ENCODE measurements at places on chromosomes 1 and 21.
A peak's percentile ranks its signal among the peaks of the same experiment; 100 is the strongest.

GRCh38 chr21:41141031-41141457 lies 26.9 kb upstream of the BACE2 start:
- H3K4me1 ChIP-seq: peaks cover 15% of the 10 kb centered on the region
- no peak overlapping the region for H3K27ac ChIP-seq
- no peaks in the 10 kb centered on the region for H3K27me3 ChIP-seq
- H3K4me3 ChIP-seq: no peak overlapping the region
- no peaks in the 10 kb centered on the region for H3K36me3 ChIP-seq

DNA sequence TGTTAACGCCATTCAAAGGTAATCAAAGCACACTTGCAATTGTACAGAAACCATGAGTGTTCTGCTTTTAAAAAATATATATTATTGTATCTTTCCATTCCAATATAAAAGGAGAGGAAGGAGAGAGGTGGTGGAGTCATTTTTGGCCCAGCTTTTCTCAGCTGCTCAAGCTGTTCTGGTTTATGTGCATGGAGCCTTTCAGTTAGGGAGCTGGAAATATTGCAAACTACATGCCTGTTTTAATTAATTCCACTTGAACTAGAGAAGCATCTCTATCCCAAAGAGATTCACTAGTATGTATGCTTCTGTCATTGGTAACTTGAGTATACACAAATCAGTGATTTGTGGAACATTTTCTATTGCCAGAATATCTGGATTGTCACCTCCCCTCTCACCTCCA lies 28.5 kb upstream of the C1orf105 start:
- no peak for DNase-seq
- H3K27me3 ChIP-seq: no peaks in the 10 kb centered on the region
- H3K4me3 ChIP-seq: no peak overlapping the region
- H3K27ac ChIP-seq: peak overlapping the region; percentile 57

DNA sequence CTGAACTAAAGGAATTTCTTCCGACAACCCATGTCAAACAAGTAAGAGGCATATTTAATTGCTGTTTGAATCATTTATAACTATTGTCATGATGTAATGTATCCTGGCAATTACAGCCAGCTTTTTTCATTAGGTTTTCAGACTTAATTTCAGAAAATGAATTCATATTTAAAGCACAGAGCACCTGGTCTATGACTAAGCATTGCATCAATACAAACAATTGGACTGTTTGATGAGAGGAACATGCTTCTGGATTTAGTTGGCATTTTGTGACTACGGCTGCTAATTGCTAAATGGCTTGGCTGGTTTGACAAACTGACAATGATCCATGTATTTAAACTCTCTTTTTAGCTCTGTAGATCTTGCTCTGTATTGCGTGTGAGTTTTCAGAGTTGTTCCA lies 853.4 kb downstream of the NCAM2 start:
- H3K4me1 ChIP-seq: no peaks in the 10 kb centered on the region
- no peaks in the 10 kb centered on the region for H3K36me3 ChIP-seq
- H3K4me3 ChIP-seq: no peak overlapping the region
- no peaks in the 10 kb centered on the region for H3K27me3 ChIP-seq
- no peak overlapping the region for H3K27ac ChIP-seq

GRCh38 chr1:227268943-227269342 lies 49.3 kb downstream of the CDC42BPA start:
- H3K27me3 ChIP-seq: no peaks in the 10 kb centered on the region
- H3K36me3 ChIP-seq: no peaks in the 10 kb centered on the region
- H3K27ac ChIP-seq: no peak overlapping the region

DNA sequence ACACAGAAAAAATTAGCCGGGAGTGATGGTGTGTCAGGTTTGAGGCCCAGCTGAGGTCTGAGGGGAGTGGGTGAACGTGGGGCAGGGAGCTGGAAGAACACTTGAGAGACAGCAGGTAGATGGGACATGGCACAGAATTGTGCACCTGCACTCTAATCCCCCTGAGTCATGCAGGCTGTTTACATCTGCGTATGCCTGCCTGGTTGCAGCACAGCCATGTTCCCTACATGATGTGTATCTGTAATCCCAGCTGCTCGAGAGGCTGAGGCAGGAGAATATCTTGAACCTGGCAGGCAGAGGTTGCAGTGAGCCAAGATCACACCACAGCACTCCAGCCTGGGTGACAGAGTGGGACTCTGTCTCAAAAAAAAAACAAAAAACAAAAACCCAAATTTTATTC lies 44.8 kb downstream of the ATP5PO start:
- no peak overlapping the region for H3K4me3 ChIP-seq
- no peak overlapping the region for H3K27ac ChIP-seq
- DNase-seq: no peak
- H3K27me3 ChIP-seq: no peaks in the 10 kb centered on the region
- H3K36me3 ChIP-seq: peaks cover 23% of the 10 kb centered on the region
- H3K4me1 ChIP-seq: no peaks in the 10 kb centered on the region

GRCh38 chr1:151828921-151829320 lies 2.7 kb downstream of the RORC start:
- H3K4me3 ChIP-seq: no peak overlapping the region
- DNase-seq: no peak
- no peaks in the 10 kb centered on the region for H3K27me3 ChIP-seq
- H3K36me3 ChIP-seq: no peaks in the 10 kb centered on the region

- H3K4me1 ChIP-seq: peaks cover 48% of the 10 kb centered on the region
- no peak overlapping the region for H3K4me3 ChIP-seq
- H3K27me3 ChIP-seq: no peaks in the 10 kb centered on the region
- peaks cover 2% of the 10 kb centered on the region for H3K36me3 ChIP-seq
- DNase-seq: no peak
These were observed 186.9 kb upstream of the VAMP3 start for GRCh38 chr1:7584157-7584556.

Measured in spinal cord (tissue), 10 donors.